Amniotic epithelial cell (primary cell): ENCODE measurements at places on chromosomes 2 and 18.
A peak's percentile ranks its signal among the peaks of the same experiment; 100 is the strongest.

GRCh38 chr18:24460388-24460787 is at the start of gene HRH4:
HRH4 (plus strand) TSS chr18:24460637; CDS start chr18:24460729, 92 bp downstream.
- no peak for DNase-seq

- peak; percentile 2 for DNase-seq
Measured at GRCh38 chr2:17877811-17878280, 621 bp upstream of the KCNS3 start.

- DNase-seq: no peak
Measured at GRCh38 chr2:71465356-71465755, 12.0 kb downstream of the DYSF start.

- DNase-seq: no peak
Measured at GRCh38 chr18:35174745-35175144, 66.1 kb upstream of the ZNF397 start.

GRCh38 chr2:235478609-235479008 is 15.2 kb upstream of the AGAP1 start:
- DNase-seq: no peak

DNA sequence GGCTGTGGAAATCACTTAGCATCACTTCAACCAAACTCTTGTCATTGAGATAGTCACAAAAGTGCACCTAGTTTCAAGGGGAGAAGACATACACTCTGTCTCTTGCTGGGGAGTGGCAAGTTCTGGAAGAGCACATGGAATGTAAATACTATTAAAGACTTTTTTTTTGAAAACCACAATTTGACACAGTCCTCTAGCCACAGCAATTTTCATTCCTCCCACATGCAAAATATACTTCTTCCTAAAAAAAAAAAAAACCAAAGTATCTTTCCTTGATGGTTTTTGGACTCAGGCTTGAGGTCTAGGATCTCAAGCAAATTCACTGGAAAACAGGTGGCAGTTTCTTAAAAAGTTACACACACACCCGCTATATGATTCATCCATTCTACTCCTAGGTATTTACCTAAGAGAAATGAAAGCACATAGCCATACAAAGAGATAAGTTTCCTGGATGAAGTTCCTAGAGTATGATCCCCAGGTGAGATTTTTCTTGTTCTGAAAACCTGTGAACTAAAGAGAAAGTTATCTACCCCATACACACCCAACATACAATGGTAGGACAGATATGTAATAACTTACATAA is 295.8 kb downstream of the SP3 start:
- no peak for DNase-seq

DNA sequence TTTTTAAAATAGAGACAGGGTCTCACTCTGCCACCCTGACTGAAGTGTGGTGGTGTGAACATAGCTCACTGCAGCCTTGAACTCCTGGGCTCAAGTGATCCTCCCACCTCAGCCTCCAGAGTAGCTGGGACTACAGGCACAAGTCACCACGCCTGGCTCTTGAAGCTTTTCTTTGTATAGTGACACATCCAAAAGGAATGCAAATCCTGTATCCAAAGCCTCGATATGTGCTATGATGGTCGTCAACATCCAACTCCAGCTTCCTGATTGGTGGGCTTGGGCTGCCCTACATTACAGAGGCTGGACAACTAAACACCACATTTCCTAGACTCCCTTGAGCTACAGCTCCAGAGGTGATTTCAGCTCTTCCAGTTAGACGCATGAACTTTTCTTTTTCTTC is 101.7 kb upstream of the PGAP1 start:
- DNase-seq: peak; percentile 70

DNA sequence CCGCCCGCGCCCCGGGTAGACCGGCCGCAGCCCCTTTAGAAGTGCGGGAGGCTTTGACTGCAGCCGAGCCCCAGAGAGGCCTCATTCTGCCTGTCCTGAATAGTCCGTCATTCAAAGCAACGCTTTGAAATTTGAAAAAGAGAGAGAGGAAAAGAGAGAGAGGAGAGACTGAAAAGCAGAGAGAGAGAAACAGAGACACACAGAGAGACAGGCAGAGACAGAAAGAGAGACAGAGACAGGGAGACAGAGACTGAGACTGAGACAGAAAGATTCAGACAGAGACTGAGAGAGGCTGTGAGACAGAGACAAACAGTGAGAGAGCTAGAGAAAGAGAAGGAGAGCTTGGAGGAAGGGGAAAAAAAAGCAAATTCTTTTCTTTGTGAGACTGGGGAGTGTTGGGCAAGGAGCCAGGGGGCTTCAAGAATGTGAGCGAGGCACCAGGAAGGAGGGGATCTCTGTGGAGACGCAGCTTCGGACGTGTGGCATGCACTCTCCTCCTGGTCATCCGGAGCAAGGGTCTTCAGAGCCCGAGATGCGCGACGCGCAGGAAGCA is 73.1 kb downstream of the MYCN start:
- no peak for DNase-seq

GRCh38 chr2:49342156-49342555 is 187.8 kb upstream of the FSHR start:
- DNase-seq: no peak

DNA sequence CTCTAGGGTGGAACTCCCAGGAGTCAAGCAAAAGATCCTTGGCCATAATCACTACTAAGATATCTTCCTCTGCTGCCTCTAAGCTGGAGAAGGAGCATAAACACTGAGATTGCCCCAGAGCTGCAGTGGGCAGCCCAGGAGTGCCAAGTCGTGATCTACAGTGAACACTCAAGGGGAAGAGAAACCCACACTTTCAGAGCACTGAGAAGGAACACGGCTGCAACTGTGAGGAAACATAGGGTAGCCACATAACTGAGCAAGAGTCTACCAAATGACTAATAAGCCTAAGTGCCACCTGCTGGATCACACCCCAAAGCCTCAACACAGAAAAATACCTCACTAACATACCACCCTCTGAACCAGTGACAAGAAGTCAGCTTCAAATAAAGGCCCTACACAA is 79.6 kb upstream of the RAB12 start:
- no peak for DNase-seq

- DNase-seq: peak; percentile 93
Measured at GRCh38 chr2:102050854-102051391, 59.2 kb downstream of the IL1R2 start.
